ENCODE measurements at places on chromosomes 4 and X. TPM values are rescaled to one million over a fixed set of nuclear protein-coding genes. Genes with fewer than 3 reads are reported as not detected.

DNA sequence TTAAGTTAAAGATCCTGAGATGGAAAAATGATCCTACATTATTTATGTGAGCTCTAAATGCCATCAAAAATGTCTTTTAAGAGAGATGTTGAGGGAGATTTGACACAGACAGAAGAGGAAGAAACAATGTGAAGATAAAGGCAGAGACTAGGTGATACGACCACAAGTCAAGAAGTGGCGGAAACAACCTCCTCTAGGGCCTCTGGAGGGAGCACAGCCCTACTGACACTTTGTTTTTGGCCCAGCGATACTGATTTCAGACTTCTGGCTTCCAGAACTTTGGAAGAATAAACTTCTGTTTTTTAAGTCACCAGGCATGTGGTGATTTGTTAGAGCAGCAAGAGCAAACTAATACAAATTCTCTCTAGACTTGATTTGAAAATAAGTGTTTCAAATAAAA, 1216.1 kb downstream of the FSTL5 start:
- DNase-seq = no peak

The TRIM2 gene
- total RNA-seq = 990 TPM

DNA sequence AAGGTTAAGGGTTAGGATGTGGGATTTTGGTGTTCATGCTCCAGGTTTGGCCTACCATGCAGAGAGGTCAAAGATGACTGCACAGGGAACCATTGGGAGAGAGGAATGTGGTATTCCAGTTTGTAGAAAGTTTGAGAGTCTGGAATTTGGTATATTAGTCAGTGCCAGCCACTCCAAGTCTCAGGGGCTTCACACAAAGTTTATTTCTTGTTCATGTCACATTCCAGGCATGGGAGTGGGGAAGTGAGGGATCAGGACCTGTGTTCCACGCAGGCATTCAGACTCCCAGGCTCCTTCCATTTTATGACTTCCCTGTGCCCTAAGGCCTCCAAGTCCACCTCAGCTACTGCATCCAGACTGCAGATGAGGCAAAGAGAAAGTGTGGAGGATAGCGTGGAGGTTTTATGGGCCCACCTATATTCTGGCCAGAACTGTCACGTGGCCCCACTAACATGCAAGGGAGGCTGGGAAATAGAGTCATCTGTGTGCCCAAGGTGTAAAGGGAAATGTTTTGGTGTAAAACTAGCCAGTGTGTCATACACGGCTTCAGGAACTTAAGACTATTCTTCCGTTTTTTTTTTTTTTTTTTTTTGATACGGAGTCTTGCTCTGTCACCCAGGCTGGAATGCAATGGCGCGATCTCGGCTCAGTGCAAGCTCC, 140.6 kb upstream of the SCML1 start:
- no peak for DNase-seq

The GYPE gene
- total RNA-seq = 0.31 TPM

GRCh38 chrX:122501652-122502051, 682.4 kb upstream of the GRIA3 start:
- DNase-seq = peak; percentile 0

GRCh38 chr4:3797831-3798790, 31.9 kb downstream of the ADRA2C start:
- DNase-seq = no peak

The HERC5 gene
- 2.5 TPM for total RNA-seq

DNA sequence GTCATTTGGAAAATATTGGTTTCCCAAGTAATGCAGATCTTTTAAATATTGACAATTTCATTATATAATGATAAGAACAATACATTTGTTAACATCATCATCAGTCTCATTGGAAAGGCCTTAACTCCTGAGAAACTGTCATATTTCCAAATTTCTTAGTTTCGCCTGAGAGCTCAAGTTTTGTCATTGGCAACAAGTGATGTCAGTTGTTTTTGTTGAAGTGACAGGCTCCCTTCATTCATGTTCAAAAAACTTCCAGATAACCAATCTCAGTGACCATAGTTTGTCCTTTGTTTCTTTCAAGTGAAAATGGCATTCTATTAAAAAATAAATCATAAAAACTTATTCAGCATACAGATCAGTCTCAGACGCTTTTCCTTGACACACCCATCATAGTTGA, 71.8 kb downstream of the HMGB2 start:
- no peak for DNase-seq

- DNase-seq = no peak
Observed at GRCh38 chr4:118400356-118400755, 47.6 kb upstream of the PRSS12 start.

DNA sequence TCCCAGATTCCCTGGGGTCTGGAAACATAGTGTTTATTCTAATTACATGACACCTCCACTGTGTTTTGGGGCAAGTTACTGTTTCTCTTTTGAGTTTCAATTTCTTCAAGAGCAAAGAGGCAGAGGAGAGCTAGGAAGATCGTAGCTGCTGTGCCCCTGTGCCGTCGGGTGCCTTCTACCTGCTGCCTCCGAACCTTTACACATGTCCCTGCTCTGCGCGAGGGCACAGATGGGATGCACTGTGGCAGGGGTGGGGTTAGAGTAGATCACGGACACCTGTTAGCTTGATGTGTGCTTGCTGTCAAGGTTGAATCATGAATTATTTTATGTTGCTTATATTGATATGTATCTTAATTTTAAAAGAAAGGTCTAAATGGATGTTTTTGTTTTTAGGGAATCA, 71.1 kb upstream of the MSANTD1 start:
- no peak for DNase-seq

DNA sequence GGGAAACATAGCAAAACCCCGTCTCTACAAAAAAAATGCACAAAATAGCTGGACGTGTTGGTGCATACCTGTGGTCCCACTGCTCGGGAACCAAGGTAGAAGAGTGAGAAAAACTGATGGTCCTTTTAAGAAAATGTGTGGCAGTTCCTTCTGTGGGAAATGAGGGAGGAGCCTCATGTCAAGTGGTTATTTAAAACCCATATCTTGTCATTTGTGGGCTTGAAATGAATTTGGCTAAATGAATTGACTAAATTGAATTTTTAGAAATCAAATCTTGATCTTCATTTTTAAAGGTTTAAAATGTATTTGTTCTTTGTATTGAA, 16.2 kb upstream of the LAMP2 start:
- no peak for DNase-seq

DNA sequence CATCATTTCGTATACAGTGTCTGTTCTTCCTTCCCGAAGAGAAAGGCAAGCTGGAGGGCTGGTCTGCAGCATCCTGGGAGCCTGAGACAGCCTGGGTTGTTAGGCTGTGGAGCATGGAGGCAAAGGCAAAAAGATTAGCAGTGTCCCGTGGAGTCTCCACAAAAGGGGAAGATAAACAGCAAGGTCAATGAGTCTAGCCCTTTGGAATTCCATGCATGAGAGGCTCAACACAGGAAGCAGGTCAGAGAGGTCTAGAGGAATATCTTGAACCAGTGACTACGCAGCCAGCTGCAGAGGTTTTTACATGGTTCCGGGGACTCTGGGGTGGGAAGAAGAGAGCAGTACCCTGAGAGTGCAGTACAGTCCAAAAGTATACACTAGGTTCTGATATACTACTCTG, 12.2 kb upstream of the MCF2 start:
- DNase-seq = no peak

The USP26 gene
- not detected for total RNA-seq

DNA sequence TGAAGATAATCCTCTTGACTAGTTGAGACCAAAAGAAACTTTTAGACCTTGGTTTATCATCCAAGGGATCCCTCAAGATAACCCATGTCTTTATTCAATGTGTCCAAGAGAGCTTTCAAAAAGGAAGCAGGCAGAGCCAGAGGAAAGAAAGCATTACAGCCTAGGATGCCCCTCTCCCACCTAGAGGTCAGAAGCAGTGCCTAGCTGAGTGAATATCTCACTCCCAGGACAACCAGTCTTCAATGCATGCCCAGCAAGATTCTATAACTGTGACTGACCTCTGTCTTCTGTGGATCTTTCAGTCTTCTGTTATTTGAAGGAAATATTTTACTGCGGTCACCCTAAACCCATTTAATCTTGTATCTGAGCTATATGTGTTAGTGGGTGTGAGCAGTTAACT, 537.2 kb upstream of the CPEB2 start:
- no peak for DNase-seq

DNA sequence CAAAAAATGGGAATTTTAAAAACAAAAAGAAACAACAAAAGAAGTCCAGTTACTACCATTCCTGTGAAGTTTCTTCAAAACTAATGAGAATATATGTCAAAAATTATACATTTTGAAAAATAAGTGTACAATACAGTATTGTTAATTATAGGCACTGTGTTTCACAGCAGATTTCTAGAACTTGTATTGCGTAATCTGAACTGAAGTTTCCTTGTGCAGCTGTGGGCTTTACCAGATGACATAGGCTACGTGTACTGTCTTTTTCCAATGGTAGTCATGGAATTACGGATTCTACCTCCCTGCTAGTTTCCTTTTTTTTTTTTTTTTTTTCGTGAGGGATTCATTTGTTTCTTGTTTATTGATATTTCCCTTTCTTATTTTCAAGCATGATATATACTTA, 113.8 kb upstream of the GABRA2 start:
- no peak for DNase-seq
